Glutamatergic neuron (in vitro differentiated cells): ENCODE measurements at places on chromosomes 3 and 15.
A peak's percentile ranks its signal among the peaks of the same experiment; 100 is the strongest.

DNA sequence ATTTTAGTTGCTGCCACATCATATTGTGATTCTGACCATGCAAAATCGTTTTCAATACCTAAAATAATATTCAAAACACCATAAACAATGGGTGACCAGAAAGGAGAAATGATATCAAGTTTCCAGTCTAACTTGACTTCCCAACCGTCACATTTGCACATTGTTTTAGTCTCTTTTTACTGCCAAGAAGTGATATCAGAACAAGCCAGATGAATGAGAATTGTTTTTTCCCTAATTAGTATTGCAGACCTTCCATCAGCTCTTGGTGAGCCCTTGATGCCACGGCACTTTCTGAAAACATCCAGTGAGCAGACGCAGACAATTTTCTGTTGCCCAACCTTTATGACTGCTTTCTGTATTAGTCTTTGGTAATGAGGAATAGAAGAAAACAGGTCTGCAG, 62.5 kb downstream of the SPATA16 start:
- no peak for DNase-seq

DNA sequence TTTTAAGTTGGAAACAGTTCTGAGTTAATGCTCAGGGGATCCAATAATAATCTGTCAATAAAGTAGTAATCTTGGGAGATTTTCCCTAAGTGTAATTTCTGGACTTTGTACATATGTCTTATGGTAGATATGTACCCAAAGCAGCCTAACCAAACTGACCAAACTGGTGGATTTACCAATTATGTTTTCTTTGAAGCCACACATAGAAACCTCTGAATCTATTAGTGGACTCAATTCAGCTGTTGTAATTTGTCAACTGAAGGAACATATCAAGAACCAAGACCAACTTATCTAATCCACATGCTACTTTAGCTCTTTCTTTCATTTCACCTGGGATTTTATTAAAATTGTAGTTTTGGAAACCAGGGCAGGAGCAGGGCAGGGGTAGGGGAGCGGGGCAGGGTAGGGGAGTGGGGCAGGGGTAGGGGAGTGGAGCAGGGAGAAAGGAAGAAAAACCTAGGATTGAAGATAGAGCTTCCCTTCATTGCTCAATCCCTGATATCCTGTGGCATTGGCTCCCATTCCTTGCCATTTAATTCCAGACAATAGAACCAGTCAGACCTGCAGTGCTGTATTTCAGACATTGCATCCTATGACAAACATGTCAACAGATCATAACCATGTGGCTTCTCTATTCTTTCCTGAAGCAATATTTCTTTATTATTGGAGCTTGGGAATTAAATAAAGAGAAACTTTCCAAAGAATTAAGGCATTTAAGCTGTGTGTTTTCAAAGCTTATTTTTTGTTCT, 101.8 kb downstream of the NFKBIZ start:
- DNase-seq: no peak

- DNase-seq: no peak
These were observed 10.7 kb downstream of the PDE8A start for GRCh38 chr15:84992157-84992944.

- no peak for DNase-seq
These were observed 9.6 kb upstream of the TAGLN3 start for GRCh38 chr3:111989061-111989678.

DNA sequence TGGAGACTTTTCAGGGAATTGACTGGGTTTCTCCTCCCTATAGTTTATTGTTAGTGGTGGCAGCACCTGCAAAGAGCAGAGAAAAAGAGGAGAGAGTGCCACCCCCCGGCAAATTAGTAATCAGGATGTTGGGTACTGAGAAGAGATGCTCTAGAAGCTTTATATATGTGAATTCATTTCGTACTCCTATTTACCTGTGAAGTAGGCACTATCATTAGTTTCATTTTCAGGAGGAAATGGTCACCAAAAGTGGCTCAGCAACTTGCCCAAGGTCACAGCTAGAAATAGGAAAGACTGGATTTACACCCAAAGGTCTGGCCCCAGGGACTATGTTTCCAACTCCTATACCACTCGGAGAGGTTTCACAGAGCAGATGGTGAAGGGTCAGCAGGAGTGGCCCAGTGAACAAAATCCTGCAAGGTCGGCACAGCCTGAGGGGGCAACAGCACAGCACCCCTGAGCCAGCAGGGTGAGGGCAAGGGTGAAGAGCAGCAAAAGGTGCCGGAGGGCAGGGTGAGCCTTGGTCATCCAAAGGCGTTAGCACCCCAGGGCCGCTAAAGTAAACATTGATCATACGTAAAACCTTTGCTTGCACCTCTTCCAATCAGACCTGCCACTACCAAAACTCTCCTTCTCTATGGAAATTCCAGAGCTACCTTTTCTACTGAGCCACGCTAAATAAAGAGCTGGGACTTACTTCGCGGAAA, 23.6 kb downstream of the VGLL4 start:
- no peak for DNase-seq

DNA sequence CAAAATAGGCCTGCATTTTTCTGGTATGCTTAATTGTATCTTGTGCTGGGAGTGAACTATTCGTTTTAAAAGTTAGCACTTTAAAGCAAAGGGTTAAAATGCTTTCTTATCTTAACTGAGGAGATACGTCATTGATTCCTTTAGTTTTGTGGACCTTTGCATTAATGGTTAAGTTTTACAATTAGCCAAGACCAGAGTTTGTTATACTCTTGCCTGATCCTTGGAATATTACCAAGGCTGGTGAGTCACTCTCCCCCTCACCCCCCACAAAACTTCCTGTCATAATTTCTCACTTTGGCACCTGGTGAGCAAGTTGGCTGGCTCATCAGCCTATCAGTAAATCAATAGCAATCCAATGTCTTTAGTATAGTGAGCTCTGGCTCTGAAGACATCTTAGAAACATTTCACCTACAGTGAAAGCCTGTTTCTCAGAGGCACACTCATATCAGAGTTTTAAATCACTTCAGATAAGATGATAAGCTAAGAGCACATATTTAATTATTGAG, 26.7 kb downstream of the SLC2A2 start:
- DNase-seq: no peak

GRCh38 chr15:98653686-98654085, 5.3 kb downstream of the IGF1R start:
- no peak for DNase-seq

DNA sequence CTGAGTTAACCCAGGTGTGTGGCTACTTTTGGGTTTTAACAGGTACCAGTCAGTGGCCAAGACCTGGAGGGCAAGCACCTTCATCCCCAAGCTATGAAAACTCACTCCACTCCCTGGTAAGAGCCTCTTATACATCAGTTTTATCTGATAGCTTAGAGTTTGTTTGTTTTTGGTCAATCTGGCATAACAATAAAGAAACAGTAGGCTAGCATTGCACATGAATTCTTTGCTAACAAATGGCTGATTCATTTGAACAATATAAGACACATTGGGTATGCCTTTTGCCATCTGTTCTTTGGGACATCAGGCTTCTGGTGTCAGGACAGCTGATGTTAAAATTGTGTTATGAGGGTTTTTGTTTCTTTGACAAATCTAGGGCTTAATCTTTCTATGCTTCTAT, 125.0 kb upstream of the CGNL1 start:
- no peak for DNase-seq

DNA sequence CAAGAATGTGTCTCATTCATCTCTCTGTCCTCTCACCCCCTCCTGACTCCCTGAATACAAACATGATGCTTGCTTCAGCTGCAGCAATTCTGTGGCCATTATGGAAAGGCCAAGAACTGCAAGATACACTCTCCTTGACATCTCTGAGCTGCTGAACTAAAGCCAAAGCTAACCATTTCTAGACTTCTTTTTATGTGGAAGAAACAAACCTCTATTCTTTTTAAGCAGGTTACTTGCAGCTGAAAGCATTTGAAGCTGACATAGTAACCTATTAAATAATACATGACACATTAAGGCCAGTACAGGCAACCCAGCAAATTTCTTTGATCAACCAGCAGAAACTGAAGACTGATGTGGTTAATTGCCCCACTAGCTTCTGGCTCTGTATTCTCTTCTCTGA, 17.5 kb downstream of the FHIT start:
- no peak for DNase-seq

DNA sequence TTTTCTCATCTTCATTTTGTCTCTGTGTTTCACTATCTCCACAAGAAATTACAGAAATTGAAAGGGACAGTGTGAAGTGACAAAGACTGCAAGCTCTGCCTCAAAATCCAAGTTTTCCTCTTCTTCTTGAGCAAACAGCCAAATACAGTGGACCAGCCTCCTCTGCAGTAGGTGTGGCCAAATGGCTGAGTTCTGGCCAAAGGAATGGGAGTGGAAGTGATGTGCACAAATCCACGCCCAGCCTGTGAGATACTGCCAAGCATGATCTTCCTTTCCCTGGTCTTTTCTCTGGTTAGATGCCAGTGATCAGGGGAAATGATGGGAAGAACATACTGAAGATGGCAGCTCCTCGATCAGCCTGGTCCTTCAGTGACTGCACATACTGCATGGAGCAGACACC, 111.0 kb upstream of the CPNE4 start:
- no peak for DNase-seq

- no peak for DNase-seq
These were observed 871.5 kb downstream of the DIPK2A start for GRCh38 chr3:144843099-144843498.

DNA sequence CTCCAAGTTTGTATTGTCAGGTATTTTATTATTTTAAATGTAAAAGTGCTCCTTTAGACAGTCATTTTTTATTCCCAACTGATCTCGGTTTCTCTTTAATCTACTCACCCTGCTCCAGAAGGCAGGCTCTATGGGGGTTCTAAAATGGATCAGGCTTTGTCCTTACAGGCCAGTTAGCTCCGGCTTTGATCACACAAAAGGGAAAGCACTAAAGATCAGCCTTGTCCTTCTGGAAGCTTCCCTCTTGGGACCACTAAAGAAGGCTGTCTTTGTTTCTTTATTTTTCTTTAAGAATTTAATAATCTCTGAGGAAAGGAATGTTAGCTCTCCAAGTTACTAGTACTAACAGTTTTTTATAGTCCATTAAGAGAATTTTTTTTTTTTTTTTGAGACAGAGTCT, 560.5 kb upstream of the ZNF717 start:
- DNase-seq: no peak

- DNase-seq: no peak
These were observed 33.2 kb upstream of the TRIM59 start for GRCh38 chr3:160482796-160483195.

DNA sequence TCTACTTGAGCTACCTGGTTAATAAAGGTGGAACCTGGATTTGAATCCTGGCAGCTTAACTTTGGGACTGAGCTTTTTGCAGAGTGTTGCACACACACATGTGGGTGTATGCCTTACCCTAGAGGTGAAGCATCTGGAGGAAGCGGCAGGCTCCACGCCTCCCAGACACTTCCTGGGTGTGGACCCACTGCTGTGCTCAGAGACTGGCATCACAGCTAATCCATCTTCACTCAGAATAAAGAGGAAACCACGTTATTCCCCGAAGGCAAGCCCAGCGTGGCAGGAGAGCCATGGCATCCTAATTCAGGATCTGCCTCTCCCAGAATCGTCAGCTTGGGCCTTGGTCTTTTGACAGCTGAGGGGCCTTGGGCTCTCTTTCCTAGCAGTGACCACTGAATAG, 25.5 kb downstream of the CCDC13 start:
- DNase-seq: no peak

DNA sequence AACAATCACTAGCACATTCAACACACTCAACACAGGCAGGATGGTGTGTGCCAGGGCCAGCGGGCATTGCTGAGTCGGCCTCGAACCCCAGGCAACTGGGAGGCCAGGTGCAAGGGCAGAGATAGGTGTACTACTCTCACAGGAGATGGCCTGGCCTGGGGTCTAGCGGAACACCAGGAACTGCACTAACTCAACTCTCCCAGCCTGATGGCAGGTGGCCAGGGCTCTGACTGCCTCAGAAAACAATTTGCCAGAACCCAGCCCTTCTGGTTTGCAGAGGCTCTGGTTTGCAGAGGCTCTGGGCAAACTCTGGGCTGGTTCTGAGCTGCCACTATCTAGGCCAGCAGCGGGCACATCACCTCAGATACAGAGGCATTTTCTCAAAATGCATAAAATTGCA, 229.2 kb upstream of the CHRNA7 start:
- DNase-seq: no peak

- DNase-seq: no peak
These were observed 760.1 kb upstream of the NECTIN3 start for GRCh38 chr3:110311541-110311940.

- DNase-seq: no peak
These were observed 62.7 kb downstream of the TASOR start for GRCh38 chr3:56620371-56620770.

- no peak for DNase-seq
These were observed 61.6 kb downstream of the DPH6 start for GRCh38 chr15:35484231-35484945.

DNA sequence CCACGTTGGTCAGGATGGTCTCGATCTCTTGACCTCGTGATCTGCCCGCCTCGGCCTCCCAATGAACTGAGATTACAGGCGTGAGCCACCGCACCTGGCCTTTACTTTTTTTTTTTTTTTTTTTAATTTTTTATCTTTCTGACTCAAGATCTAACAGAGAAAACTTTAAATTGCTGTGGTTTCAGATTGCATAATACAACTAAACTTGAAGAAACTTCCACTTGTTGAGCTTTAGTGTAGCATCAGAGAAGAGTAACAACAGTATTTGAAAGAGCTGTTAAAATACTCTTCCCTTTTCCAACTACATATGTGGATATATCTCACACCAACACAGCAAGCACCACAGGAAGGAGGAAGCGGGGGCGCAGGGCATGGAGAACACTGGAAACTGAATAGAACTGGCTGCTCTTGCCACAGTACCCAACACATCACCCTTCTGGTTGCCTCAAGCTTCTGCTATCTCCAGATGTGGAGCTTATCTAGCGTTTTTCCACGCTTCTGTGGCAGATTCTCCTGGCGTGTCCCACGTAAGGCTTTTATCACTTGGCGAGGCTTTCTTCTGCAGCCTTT, 45.4 kb downstream of the MAP6D1 start:
- no peak for DNase-seq

GRCh38 chr3:140756240-140757016, 78.6 kb downstream of the TRIM42 start:
- DNase-seq: no peak

GRCh38 chr15:100171411-100171810, 170.4 kb downstream of the ADAMTS17 start:
- DNase-seq: no peak

DNA sequence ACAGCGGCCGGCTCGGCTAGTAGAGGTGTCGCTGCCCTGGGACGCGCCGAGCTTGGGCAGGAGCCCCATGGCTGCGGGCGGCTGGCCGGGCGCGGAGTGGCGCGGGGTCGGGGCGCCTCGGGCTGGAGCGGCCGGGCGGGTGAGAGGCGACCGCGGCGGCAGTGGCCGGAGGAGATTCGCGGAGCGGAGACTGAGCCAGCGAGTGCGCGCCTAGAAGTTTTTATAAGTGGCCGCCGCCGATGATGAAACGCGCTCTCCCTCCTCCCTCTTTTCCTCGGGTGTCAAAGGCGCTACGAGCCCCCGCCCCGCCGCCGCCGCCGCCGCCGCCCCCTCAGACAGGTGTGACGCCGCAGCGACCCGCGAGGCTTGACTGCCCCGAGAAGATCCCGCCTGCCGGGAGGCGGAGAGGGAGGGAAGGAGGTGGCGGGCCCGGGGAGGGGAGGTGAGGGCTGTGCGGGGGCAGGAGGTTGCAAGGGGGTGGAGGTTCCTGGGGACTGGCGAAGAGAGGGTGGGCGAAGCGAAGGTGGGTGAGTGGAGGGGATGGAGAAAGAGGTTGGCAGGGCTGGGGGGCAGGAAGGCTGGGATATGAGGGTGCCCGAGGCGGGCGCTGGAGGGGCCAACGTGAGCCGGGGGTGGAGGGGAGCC, at the start of gene SLCO2A1:
Gene SLCO2A1, minus strand, starts transcription at position 192 of the 645 bp plus-strand sequence. Its CDS starts 123 bp downstream, at position 69.
- DNase-seq: peak; percentile 63
